ENCODE measurements at places on chromosomes 5 and 9.

- DNase-seq = no peak
These were observed 72.7 kb upstream of the SLC25A48 start for GRCh38 chr5:135761746-135762145.

GRCh38 chr5:206406-206805 lies 11.5 kb downstream of the CCDC127 start:
- DNase-seq = no peak

DNA sequence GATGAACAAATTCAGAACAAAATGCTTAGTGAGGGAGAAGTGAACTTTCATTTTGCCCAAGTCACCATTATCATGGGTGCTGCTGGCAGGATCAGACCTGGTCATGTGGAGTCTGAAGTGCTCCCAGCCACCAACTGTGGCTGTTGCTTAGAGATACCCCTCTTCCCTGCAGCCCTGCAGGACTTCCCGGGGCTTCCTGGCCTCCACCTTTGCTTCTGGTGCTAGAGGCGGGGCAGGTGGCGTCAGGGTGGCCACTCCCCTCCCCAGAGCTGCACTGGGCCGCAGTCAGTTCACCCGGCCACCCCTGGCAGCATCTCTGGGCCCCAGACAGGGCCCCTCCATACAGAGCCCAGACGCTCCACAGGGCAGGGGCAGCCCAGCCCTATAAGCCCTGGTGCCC lies 30.0 kb upstream of the SLC12A7 start:
- no peak for DNase-seq

DNA sequence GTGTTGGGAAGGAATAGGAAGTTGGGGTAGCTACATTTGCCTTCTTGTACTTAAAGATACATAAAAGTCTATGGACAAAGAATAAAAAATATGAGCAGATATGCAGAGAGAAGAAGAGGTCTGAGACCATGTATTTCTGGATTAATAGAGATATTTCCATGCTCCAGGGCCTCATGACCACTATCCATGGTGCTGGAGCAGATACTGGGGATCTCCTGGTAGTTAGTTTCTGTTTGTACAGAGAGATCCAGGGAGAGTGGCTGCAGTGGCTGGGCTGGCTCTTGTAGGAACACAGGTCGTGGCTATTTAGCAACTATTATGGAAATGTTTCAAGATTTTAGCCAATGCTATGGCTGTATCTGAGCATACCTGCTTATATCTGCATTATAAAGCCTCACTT lies 184.2 kb upstream of the TMEM161B start:
- no peak for DNase-seq

GRCh38 chr5:130908186-130908585 lies 256.9 kb downstream of the HINT1 start:
- no peak for DNase-seq

DNA sequence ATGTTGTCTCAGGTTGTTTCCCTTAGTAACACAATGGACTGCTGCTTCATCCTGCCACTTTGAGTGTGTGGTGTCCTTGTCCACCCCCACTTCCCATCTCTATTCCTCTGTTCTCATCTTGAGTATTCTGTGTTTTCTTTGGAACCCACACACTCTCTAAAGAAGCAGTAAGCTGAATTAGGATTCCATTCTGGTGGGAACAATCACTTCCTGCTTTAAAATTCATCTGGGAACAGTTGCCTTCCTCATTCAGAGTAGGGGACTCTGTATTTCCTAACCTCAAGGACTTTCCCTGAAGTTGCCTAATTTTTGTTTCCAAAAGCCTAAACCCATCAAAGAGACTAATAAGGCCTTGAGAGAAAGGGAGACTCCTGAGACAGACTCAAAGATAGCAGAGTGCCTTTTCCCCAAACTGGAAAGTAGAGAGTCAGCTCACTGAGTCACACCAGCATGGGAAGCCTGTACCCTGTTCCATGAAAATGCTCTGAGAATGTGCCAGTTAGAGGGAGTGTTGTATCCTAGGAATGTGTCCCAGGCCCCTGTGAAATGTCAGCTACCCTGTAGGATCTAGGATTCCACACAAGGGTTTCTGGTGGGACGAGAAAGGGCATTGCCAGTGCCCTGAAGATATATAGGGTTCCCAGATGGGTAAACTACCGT lies 63.6 kb downstream of the CCDC192 start:
- no peak for DNase-seq

- no peak for DNase-seq
These were observed 3.1 kb downstream of the OLFM1 start for GRCh38 chr9:135090547-135090946.

DNA sequence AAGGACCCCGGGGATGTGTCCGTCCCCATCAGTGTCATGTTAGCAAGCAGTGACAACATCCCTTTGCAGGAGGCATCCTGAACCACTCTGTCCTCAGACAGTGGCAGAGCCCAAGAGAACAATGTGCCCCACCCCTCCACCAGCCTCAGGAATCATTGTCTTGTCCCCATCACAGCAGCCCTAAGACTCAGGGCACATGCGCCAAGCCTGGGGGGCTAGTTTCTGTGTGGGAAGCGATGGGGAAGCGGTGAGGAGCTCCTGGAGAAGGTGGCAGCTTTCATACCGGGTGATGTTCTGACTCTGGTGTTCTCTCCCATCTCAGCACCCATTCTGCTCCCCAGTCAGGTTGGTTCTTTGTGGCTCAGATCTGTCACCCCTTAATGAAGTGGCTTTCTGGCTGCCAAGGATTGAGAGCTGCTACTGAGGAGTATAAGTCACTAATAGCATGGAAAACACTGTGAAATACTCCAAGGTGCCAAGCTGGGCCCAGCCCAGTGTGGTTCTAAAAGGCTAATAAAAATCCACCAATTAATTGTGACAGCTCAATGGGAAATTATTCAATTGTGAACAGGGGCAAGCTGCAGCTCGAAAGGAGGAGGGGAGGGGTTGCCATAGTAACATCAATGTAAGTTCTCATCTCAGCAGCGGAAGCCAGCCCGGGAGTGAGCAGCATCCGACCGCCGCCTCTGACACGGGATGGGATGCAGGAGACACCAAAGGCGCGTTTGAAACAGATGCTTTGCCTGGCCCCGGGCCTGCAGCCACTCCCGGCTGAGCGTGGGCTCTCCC lies 4.7 kb downstream of the QRFP start:
- no peak for DNase-seq
